ENCODE measurements at places on chromosomes 4 and X.

- no peak for DNase-seq
Observed at GRCh38 chrX:153845195-153845594, 14.9 kb upstream of the PDZD4 start.

- no peak for DNase-seq
Observed at GRCh38 chrX:134191281-134191680, 45.7 kb upstream of the CCDC160 start.

GRCh38 chrX:6311540-6311939 is 82.9 kb upstream of the NLGN4X start:
- DNase-seq: no peak

GRCh38 chr4:6806924-6807626 is 24.5 kb downstream of the KIAA0232 start:
- DNase-seq: no peak

- DNase-seq: no peak
Observed at GRCh38 chr4:174669270-174669669, 147.0 kb upstream of the HPGD start.

DNA sequence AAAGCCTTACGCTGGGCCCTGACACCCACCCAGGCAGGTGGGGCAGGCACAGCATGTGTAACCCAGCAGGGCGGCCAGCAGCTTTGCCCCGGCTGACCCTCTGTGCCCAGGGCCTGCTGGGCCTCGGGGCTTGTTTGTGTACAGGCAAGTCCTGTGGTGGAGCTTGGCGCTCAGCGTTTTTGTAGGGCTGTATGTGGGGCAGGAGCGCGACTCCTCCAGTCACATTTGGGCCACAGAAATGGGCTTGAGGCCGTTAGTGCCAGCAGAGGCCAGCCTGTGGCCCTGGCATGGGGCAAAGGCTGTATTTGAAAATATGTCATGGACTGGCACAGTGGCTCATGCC is 14.7 kb upstream of the HGFAC start:
- DNase-seq: no peak

DNA sequence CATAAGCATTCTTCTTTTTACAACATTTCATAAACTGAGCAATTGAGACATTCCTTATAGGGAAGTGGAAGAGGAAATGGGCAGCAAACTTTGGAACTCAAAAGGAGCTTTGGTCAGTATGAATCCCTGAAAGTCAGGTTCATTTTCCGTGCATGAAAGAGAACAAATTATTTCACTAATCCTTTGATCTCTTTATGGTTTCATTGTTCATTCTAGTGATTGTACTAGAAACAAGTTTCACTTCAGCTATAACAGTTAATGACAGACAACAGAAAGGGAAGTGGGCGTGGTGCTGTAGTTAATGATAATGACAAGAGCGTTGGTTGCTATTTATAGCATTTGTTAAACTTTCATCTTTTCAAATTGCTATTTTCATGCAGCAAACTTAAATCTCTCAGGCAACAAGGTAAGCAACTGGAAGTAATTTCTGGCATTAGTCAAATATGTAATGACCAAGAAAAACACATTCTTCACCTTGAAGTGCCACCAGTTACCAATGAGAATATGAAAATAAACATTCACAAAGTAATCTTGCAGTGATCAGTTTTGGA is 98.4 kb downstream of the AREG start:
- peak; percentile 35 for DNase-seq

- no peak for DNase-seq
Observed at GRCh38 chrX:5702890-5703289, 525.8 kb downstream of the NLGN4X start.

GRCh38 chrX:132044953-132045352 is 21.9 kb downstream of the STK26 start:
- DNase-seq: no peak
